DMS79 treated with DMSO at 0.1 percent for 48 hours (cell line): ENCODE measurements at places on chromosomes 1 and 21.
A peak's percentile ranks its signal among the peaks of the same experiment; 100 is the strongest.

DNA sequence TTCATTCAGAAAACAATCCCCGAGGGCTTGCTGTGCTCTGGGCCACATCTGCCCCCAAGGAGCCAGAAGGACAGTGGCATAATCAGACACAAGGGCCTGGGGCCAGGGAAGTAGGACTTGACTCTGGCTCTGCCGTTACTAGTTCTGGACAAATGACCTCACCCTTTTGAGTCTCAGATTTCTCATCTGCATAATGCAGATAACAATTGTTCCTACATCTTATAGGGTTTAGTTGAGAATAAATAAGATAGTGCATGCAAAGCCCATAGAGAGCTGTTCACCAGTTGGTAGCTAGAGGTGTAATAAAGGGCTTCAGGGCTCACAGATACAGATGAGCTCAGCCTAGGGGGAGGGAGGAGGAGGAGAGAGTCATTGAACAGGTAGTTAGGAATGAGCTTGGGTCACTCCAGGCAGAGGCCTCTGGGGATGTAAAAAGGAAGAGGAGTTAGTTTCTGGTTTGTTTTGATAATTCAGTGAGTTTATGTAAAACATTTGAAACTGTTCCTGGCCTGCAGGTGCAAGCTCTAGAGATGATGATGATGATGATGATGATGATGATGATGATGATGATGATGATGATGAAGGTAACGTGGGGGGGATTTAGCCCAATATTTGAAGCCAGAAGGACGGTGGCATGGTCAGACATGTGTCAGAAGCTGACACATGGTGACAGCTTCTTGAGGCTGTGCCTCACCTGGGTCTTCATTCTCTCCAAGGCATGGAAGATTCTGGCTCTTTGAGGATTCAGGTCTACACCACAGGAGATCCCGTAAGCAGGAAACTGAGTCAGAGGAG lies 858 bp downstream of the LACTBL1 start:
- no peak for DNase-seq

DNA sequence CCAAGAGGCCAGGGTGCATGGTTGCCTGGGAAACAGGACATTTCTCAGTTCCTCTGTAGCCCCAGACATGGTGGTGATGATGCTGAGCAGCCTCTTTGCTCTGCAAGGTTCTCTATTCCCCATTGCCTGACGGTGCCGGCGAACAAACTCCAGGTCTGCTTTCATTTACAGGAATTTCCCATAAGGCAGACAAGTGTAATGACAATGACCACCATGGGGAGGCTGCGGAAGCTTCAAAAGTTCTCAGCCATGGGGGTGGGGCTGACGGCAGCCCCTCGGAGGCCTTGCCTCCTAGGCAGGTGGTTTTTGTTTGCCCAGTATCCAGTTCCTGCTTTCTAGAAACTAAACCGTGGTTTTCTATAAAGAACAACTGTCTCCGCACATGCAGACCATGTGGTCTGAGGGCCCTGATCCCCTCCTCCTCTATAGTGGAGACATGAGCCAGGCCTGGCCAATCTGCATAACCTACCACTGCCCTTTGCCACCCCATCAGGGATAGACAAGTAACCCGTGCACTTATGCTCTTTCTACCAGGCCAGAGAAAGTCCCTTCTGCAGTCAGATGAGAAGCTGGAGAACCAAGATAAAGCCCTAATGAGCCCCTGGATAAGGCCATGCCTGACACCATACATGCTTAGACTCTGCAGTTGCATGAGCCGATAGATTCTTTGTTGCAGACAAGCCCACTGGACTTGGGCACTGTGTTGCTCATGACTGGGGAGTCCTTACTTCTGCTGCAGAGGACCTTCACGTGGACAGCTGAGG lies 54.1 kb downstream of the LDLRAD2 start:
- DNase-seq = no peak

GRCh38 chr1:23194119-23194984 lies 22.9 kb downstream of the HTR1D start:
- DNase-seq = no peak

DNA sequence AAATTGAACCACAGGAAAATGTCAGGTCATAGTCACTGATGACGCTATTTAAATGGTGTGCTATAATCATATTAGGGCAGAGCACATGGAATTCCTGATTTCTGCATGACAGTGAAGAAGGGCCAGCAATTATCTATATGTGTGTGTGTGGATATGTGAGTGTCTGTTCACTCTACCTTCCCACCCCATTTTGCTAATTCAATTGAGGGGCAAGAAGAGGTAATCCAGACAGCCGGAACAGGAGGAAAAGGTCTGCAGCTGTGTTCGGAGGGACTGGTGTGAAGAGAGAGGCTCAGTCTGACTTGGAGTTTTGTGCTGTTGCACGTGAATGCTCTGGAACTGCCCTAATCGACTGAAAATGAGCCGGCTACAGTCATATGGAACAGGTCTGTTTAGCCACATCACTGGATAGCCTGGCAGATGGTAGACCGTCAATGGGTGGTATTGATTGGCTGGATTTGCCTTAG lies 5.1 kb upstream of the ELAVL4 start:
- no peak for DNase-seq

- DNase-seq = peak; percentile 83
These were observed 346.7 kb downstream of the SMYD3 start for GRCh38 chr1:246160374-246160773.

DNA sequence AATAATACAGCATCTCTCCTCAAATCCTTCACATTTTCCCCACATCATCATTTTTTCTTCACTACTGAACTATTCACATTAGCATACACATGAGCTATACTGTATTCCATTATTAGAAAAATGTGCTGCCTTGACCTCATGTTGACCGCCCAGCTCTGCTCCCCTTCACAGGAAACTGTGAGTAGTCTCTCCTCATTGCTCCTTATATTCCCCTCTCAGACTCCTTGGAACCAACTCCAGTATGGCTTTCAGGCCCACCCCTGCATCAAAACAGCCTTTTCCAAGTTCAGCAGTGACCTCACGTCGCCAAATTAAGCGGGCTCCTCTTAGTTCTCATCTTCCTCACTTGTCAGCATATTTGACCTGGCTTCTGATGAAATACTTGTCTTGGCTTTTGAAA lies 59.2 kb upstream of the SPAG17 start:
- DNase-seq = no peak

GRCh38 chr1:36988741-36989193 lies 45.5 kb downstream of the GRIK3 start:
- DNase-seq = no peak

DNA sequence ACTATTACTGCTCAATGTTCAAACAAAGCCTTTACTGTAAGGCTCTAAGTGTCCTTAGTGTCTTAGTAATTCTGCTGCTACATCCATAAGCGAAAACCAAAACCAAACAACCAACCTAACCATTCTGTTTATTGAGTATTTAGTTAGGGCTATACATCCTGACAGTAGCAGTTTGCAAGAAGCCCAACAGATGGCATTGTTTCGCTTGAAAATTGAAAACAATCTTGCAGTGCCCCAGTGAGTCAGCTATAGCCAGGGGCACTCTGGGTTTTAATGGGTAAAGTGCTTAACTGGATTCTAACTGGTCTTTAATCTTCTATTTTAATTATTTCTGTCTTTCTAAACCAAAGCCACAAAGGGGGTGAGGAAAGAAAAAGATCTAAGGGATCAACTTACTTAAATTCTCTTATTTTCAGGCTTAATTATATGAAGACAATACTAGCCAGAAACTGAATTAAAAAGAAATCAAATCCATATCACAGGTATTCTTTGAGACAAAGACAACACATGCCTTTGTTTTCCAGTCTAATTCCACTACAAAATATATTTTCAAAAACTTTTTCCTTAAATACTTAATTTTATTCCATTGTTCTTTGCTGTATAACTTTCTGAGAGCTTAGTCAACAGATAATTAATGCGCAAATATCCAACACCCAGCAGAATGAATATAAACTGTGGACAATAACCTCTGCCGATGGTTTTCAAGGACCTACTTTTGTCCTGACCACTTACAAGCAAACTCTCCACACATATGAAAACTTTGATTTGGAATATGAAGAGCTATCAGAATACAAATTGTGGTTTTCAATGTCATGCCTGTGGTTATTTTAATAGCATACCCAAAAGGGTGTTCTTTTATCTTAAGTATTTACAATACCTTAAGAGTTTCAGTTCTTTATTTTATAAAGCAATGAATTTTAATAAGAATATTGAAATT lies 15.2 kb downstream of the POGZ start:
- DNase-seq = peak; percentile 73
